ENCODE measurements at places on chromosomes 13 and 19. TPM values are rescaled to one million over a fixed set of nuclear protein-coding genes. Genes with fewer than 3 reads are reported as not detected.

SIGLEC5 gene
- not detected for total RNA-seq

B3GNT3 gene
- not detected for total RNA-seq

LENG9 gene
- total RNA-seq = 7.0 TPM

- DNase-seq = no peak
Measured at GRCh38 chr19:28008695-28009094, 1204.3 kb downstream of the UQCRFS1 start.

DNA sequence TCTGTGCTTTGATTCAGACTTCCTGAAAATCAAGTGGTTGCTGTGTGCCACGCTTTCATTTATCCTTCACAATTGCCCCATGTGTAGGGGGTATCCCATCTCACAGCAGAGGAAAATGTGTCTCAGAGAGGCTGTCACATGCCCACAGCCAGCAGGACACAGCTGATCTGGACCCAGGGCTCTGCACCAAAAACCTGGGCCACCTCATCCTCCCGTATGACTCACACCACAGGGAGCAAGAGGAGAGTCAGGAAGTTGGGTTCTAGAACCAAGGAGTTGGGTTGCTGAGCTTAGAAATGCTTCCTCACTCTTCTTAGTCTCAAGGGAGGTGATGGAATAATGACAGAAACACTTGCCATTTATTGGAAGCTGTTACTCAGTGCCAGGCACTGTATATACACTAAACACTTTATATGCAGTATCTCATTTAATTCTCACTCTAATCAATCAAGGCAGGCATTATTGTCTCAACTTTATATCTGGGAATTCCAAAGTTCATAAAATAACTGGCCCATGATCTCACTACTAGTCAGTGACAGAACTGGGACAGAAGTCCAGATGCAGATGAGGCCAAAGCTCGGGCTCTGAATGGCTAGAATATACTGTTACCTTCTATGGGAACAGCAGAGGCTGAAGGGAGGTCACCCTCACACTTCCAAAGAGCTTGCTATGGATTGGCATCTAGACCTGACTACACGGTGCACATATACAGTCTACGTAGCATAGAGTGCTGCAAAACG is 47.7 kb upstream of the ATP12A start:
- DNase-seq = no peak

GRCh38 chr13:111415246-111415645 is 94.8 kb downstream of the TEX29 start:
- no peak for DNase-seq

DNA sequence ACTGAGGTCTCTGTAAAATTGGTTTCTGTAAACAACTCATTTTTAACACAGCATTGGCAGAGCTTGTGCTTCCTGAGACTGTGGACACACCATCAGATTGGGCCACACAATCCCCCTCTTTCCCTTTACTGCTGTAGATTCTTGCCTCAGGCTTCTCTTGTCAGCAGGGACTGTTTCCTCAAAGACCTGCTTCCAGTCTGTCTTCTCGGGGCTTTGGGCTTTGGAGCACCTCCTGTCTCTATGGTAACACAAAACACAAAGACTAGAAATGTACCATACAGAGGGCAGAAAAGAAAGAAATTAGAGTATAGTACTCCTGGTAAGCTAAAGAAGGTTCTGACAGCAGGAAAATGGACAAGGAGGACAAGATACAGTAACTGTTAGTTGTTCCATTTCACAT is 484.5 kb downstream of the DIAPH3 start:
- no peak for DNase-seq
